ENCODE measurements at places on chromosomes 7 and 10. TPM values are rescaled to one million over a fixed set of nuclear protein-coding genes. Genes with fewer than 3 reads are reported as not detected.

Gene MUC3A
- 1.5 TPM for polyA plus RNA-seq

DNA sequence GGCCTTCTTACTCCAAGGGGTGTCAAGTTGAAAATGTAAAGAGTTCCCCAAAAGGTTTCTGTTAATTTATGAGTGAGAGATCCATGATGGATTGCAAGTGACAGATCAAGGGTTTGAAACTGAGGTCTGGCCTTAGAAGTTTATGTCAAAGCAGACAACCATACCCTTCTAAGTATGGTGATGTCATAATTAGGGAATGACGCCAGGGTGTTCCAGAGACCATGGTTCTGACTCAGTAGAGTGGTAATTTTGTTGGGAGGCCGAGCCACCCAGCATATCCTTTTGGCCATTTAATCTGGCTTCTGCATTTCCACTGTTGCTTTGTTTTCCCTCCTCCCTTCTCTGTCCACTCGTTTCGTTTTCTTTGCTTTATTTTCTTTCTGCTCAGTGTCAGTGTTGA, 2.7 kb downstream of the TRUB1 start:
- DNase-seq: no peak

DNA sequence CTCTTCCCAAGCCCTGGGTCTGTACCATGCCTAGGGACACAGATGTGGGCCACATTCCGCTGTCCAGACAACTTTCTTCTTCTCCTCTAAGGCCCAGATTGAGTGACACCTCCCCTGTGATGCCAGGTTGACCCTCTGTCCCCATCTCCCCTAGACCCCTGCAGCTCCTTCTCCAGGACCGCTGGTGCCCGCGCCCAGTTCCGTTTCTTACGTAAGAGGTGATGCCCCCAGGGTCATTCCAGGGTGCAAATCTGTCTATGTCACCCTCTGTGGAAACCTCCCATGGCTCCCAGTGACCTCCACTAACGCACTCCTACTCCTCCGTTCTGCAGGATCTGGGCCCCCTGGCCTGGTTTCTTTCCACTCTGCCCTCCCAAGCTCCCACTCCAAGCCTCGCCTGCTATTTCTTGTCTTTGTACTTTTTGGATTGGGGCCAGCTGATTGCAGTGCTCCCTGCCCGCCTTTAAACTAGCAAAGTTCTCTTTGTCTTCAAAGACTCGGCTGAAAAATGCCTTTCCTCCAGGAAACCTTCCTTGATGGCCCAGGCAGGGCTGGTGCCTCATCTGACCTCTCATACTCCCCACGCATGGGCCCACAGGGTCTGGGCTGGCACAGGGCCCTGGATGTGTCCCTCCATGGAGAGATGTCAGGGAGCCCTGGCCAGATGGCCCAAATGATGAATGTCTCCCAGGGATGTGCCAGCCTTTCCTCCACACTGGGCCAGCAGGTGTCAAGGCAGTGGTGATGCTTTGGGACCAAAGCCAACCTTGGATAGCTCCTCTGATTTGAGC, 21.3 kb upstream of the ELN start:
- DNase-seq: peak; percentile 82

Gene ZNF485
- 1.5 TPM for polyA plus RNA-seq

GRCh38 chr7:155215576-155216325, 81.9 kb upstream of the INSIG1 start:
- no peak for DNase-seq

DNA sequence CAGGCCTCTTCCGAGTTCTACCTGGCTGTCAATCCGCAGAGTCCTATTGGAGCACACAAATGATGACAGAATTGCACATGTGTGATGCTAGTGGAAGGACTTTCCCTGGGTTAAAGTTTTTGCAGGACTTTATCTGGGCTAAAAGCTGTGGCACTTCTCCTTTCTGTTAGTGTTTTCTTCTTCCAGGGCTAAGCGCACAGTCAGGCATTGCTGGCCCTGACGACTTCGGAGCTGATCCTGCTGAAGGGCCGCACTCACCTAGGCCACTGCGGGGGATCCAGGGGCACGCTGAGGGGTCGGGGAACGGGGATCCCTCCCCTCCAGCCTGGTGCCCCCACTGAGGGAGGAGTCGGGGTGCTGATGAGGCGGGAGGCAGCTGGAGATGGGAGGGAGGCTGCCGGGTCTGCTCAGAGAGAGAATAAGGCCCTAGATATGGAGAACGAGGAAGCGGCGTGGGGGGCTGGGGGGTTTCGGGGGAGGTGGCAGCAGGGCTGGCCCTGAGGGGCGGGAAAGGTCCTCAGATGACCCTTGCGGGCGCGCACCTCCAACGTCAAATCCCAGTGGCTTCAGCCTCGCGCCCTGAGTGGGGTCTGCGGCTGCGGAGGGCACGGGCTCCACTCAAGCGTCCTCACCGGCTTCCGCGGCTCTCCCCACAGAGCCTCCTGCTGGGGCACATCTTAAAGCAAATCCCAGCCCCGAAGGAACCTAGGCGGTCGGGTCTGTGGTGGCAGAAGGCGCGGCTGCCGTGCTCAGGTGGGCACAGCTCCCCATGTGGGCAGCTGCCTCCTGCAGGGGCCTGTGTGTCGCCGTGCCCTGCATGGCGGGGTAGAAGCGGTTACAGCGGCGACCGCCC, 30.9 kb downstream of the AGR3 start:
- DNase-seq: peak; percentile 3

GRCh38 chr10:82037076-82037475, 162.1 kb downstream of the NRG3 start:
- no peak for DNase-seq

Measured in lung (tissue), 17 donors.